ENCODE measurements at places on chromosomes 3 and 15.

DNA sequence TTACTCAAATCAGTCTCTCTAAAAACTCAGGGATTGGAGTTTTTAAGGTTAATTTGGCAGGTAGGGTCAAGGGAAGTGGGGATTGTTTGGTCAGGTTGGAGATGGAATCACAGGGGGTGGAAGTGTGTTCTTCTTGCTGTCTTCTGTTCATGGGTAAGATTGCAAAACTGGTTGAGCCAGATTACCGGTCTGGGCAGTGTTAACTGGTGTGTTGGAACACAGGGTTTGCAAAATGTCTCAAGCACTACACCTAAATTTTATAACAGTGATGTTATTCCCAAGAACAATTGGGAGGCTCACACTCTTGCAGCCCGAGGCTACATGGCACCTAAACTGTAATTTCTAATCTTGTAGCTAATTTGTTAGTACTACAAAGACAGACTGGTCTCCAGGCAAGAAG lies 425.4 kb downstream of the PLOD2 start:
- no peak for DNase-seq

GRCh38 chr3:126398423-126399350 lies 4.0 kb downstream of the CFAP100 start:
- DNase-seq: no peak

- no peak for DNase-seq
These were observed 40.2 kb upstream of the TMEM87A start for GRCh38 chr15:42313463-42313862.

GRCh38 chr3:11969986-11970385 lies 34.2 kb upstream of the SYN2 start:
- no peak for DNase-seq

DNA sequence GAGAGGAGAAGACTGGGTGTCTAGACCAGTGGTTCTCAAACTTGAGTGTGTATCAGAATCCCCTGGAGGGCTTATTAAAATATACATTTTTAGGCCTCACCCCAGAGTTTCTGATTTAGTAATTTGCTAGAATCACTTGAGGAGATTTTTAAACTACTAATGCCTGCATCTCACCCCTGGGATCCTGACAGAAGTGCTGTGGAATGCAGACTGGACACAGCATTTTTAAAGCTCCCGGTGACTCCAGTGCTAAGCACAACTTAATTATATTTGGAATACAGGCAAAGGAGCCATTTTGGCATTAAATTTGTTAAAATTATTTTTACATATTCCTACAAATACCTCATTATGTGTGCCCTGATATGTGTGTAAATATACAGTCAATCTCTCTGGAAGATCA lies 26.7 kb upstream of the COL6A6 start:
- no peak for DNase-seq

DNA sequence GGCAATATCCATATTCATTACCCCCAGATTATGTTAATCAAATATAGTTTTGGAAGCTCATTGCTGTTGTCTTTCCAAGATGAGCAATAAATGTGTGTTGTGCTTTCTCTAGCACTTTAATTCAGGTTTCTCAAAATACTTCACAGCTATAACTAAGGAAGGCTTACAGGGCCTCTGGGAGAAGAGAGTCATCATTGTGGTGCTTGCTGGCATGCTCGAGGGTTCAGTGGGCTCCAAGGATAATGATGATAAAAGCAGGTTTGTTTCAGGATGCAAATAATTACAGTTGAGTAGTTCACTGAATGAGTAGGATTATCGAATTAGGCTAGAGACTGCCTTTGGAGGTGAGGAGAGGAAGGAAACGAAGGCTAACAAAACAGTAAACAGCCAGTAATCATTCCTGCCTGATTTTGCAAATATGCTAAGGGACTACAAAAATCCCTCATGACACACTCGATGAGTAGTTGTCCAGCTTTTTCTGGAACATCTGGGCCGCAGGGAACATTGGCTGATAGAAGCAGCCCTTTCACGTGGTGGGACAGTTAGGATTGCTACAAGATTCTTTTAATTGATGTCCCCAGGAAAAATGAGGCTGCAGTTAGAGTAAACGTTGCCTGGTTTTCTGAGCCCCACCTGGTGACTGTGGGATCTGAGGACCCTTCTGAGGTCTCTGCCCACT lies 54.1 kb downstream of the SLC7A14 start:
- no peak for DNase-seq

DNA sequence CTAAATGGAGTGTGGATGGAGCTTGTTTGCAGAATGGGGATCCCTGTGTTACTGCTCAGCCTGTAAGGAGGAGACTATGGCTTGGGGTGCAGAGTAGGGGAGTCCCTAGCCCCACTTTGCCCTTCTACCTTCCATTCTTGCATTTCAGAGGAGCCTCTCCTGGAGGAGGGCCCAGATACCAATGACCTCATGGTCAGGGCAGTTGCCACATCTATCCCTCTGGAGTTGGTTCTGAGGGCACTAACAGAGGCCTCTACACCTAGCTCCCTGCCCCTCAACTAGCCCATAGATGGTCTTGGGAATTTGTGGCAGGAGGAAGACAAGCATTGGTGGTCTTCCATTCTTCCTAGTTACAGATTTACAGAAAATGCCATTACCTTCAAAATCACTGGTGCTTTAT lies 6.1 kb downstream of the SKOR1 start:
- no peak for DNase-seq

DNA sequence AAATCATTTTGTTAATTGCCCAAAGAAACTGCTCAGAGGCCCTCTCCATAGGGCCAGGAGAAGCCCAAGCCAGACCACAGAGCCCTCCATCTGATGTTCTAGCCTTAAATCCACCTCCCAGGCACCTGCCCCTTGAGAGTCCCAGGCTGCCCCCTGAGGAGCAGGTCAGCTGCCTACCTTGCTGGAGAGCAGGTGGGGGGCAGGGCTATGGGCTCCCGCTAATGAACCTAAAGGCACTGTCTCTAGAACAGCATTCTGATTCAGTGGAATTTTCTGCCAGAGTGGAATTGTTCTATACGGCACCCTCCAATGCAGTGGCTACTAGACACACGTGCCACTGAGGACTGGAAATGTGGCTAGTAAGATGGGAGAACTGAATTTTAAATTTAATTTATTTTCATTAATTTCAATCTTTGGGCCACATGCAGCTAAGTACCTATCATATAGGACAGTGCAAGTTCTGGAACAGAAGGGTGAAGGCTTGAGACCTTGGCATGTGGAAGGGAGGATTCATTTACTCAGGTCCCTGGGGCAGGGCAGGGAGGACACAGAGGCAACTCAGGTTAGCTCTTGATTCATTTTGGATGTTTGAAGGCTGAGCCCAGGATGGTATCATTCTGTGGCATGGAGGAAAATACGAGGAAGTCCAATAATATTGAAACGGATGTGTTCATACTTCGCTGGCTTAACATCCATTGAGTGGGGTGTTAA lies 11.4 kb downstream of the AMOTL2 start:
- no peak for DNase-seq

DNA sequence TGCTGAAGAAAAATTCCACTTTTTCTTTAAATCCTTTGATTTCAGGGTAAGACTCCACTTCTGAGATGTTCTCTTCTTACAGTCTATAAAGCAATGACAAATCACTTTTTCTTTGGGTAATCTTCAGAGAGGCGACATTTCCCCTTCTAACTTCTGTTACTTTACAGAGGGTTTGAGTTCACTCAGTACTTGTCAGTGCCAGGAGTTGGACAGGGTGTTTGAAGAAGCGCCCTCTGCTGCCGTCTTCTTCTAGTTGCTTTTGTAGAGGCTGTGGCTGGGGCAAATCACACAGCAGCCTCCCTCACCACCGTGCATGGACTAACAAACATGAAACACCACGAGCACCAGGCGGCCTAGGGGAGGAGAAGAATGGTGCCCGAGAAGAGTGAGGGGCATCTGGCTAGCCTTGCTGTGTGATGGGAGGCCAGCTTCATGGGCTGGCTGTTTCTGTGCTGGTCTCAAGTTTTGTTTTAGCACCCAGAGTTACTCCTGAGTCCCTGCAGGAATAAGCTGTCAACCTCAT lies at the start of gene CD80:
Gene CD80 (minus strand): TSS at position 174 of the 523 bp plus-strand sequence. CDS start 1,886 bp downstream, outside the sequence.
- no peak for DNase-seq

GRCh38 chr3:41163421-41163820 lies 35.9 kb upstream of the CTNNB1 start:
- DNase-seq: no peak

DNA sequence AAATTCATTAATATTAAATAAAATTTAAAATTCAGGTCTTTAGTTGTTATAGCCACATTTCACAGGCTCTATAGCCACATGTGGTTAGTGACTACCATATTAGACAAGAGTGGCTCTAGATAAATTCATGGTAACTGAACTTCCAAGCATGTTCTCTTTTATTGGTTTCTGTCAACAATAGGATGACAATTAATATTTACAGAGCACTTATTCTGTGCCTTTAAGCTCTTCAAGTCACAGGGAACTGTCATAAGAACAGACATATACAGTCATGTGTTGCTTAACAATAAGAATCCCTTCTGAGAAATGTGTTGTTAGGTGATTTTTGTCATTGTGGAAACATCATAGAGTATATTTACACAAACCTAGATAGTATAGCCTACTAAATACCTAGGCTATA lies 38.8 kb upstream of the SLC25A36 start:
- no peak for DNase-seq

DNA sequence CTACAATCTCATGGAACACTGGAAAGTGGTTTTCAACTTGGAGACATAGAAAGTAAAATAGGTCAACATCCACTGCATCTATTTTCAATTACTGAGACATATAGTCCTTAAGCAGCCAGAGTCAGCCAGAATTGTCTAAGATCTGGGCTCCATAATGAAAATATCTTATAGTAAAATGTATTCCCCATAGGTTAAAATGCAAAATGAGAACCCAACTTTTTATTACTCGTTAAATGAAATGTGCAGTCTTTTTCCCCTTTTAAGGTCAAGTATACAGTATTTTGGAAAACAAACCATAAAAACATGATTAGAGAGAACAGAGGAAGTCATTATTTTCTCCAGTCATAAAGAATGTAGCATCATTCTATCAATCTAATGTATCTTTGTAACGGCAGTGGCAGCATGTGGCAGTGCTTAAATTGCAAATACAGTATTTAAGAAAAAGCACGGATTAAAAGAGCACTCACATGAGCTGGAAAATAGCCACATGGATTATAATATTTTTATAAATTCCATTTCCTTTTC lies 64.4 kb upstream of the CPB1 start:
- no peak for DNase-seq

DNA sequence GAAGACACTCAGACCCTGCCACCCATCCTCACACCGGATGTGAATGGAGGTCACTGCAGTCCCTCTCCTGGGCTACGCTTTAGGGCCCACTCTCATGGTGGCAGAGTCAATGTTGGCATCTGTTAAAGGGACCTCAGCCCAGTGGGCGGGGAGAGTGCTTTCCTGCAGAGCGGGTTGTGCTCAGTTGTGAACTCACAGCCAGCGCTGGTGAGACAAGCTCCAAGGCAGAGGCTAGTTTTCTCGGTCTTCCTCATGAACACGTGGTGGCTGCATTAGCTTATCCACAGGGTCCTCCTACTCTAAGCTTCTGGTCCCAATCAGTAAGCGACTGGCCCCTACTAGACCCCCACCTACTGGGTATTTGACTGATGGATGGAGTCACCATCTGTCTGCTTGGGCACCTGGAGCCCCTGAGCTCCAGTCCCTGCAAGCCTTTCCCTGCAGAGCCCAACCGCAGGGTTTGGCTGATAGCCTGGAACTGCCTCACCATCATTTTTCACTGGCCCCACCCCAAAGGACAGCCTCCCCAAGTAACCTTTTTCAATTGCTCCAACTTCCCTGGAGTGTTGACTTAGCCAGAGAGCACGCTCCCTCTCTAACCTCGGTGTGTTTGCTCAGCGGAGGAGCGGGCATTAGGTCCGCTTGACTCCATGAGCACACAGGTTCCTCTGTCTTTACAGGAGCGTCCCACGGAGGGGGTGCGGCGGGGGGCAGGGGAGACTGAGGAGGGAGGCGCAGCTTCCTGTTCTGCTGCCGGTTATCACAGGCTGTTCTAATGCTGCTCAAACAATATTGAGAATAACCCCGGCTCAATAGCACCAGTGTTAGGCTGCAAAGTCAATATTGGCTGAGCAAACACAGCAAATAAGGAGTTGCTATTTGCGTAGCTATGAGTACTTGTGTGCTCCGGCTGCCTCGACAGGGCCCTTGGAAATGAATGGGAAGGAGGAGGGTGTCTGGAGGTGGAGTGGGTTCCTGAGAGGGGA lies 141.7 kb downstream of the RPLP1 start:
- no peak for DNase-seq

DNA sequence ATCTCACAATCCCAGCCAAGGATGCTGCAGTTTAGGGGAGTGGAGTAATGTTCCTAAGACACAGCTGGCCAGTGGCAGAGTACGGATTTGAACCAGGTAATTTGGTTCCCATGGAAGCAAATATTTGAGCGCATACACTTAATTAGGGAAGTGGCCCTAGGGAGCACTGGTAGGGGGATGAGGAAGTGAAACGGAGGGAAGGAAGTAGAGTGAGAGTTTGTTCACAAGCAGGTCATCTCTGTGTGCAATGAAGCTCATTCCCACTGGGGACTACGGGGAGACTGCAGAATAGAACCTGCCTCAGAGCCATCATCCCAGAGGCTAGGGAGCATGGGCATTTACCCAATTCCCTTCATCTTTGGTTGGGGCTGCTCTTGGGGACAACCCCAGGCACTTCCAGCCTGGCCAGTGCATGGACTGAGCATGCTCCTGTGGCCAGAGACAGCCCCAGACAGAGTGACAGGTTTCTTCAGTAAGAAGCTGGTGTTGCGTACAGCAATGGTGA lies 317.2 kb upstream of the PROK2 start:
- no peak for DNase-seq

- DNase-seq: no peak
These were observed 40.1 kb upstream of the DCLK3 start for GRCh38 chr3:36804295-36805055.

DNA sequence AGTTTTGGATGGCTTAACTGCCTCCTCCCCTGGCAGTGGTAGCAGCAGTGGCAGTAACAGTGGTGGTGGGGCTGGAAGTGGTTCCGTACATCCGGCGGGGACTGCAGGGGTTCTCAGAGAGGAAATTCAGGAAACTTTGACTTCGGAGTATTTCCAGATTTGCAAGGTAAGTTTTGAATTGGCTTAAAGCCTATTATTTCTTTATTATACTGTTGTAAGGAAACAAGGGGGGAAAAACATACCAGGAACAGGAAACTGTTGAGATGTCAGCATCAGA lies 1.5 kb downstream of the STXBP5L start:
- DNase-seq: no peak

- DNase-seq: no peak
These were observed 230.0 kb downstream of the KLF13 start for GRCh38 chr15:31556494-31557150.

- DNase-seq: no peak
These were observed 92.9 kb upstream of the FGF7 start for GRCh38 chr15:49330166-49330565.
